Stimulated activated naive CD8-positive, alpha-beta T cell treated with anti-CD3 and anti-CD28 coated beads, Interleukin-15, amount 100 ng/mL, for 72 hours (primary cell): ENCODE measurements at places on chromosomes 11 and 22.

DNA sequence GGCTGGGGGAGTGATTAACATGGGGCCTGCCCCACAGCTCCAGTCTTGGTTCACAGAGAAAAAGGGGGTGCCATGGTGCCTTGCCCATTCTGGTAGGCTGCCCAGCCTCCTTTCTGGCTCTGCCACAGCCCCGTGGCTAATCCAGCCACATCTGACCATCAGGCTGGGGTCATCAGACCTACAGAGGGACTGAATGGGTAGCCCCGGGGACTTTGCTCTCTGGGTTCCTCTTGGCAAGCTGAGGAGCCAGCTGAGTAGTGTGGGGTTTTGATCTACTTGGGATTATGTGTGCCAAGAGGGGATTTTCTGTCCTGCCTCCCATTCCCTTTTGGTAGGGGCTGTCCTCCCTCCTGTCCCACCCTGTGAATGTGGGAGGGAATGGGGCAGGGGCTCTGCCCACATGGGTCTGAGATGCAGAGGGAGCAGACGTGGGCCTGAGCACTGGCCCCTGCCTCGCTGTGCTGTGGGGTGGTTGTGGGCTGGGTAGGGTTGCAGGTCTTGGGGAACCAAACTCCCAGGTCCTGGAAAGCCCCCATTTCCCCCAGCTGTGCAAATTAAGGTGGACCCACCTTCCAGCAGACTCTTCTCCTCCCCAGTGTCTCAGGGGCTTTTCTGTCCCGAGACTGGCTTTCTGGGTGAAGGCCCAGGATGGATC, 32.0 kb downstream of the CD82 start:
- DNase-seq = no peak

- DNase-seq = no peak
These were observed 26.1 kb upstream of the TTLL12 start for GRCh38 chr22:43213051-43213450.

DNA sequence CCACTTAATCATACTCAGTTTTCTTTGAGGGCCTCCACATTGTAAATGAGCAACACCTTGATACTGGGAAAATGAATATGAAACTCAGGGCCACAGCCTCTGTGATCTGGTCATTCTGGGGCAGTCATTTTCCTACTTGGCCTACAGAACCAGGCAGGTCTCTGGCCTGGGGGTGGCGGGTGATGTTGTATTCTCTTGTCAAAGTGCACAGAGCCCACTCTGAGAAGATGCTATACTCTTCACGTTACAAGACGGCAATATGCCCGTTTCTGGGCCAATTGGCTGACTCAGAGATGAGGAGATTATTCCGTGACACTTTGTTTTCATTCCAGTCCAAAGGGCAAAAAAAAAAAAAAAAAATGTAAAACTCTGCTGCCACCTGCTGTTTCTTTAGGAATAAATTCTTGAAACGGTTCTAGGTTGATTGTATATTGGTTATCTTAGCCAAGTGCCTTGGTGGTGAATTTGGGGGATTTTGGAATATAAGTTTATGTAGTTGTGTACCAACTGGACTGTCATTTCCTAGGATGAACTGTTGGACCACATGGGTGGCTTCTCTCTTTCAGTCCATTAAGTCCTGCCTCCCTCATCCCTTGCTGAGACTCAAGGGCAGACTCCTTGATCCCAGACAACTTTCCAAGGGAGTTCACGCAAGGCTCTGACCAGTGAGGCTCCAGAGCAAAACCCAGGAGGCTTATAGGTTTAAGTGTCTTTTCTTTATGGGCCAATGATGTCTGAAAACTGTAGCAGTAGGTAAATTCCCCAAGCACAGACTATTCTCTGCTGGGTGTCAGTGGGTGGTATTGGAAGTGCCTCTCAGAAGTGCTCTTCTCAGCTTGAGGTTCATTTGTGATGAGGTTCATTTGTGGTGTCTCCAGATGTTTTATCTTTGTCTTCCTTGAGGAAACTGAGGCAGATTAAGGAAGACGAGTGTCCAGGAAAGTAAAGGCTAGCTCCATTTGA, 18.2 kb downstream of the ADM start:
- peak; percentile 51 for DNase-seq

DNA sequence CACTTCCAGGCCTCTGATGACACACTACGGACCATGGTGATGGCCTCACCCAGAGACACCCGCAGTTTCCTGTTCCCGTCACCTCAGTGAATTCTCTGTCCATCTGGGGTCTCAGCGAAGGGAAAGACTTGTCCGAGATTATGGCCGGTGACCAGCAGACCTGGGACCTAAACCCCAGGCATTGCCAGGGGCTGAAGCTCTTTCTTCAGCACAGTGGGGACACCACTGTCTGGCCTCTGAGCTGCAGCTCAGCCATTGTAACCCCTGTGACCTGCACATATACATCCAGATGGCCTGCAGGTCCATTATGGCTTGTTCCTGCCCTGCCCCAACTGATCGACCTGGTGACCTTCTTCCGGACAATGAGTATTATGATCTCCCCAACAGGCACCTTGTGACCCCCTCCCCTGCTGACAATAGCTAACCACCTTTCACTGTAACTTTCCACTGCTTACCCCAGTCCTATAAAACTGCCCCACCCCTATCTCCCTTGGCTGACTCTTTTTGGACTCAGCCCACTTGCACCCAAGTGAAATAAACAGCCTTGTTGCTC, 22.3 kb downstream of the CBX7 start:
- no peak for DNase-seq

DNA sequence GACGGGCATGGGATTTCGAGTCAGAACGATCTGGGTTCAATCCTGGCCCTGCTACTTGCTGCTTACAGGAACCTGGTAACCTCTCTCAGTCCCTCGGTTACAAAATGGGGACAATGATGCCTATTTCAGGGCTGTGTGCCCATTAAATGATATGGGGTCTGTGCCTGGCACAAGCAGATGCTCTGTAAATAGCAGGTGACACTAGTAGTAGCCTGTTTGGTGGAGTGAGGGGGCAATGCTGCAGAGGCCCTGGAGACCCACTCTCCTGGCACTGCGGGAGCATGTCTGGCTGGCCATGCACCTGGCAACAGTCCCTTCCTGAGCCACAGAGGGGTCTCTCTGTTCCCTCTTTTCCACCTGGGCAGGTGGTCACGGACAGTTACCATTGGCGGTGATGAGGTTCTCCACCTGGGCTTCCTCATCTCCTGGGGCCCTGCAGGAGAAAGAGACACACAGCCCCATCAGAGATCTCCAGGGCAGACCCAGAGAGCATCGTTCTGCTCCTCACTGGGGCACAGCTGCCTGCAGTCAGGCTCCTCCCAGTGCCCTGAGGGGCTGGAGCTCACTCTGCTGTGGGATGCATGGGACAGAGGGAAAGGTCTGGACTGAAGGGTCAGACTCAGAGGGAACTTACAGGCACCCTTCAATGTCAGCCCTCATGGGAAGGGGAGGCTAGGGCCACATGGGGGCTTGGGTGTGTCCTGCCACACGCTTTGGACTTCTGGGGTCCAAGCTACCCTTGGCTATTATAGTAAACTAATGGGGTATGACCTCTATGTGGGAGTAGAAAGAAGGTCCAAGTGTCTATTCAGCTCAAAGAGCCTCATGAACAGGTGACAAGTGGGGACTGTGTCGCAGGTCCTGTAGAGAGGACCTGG, 15.6 kb upstream of the FXYD2 start:
- no peak for DNase-seq

GRCh38 chr22:48950151-48950915, 877.3 kb downstream of the BRD1 start:
- DNase-seq = no peak

GRCh38 chr22:21020802-21021429, 6.0 kb downstream of the P2RX6 start:
- DNase-seq = no peak

- DNase-seq = no peak
These were observed 31.9 kb downstream of the IL18BP start for GRCh38 chr11:72030472-72031045.

DNA sequence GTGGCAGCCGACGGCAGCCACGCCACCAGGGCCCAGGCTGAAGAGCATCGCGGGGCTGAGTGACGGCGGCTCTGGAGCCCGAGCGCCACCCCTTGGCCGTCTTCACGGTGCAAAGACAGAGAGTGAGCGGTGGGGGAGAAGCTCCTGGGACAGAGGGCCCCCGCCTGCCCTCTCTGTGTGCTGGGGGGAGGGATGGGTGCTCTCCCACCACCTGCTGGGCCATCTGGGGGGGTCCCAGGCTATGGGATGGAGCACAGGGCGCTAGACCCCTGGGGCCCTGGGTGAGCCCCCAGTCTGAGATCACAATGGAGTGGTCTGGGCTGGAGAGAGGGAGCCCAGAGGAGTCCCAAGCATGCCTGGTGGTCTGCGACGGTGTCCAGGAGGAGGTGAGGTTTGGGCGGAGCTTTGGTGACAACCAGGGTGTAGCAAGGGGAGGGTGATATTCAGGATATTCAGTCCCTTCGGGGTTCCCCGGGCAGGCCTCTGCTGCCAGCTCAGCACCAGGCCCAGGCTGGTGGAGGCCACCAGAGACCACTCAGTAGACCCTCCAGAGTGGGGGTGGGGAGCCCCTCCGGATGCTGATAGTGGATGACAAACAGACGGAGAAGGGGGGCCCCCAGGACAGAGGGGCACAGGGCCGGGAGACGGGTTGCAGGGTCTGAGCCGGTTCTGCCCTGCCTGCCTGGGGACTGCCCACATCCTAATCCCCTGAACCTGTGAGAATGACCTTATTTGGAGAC, 78.1 kb upstream of the PRR5 start:
- no peak for DNase-seq

GRCh38 chr11:44969651-44970252, 19.1 kb upstream of the TP53I11 start:
- no peak for DNase-seq

- DNase-seq = no peak
These were observed 208.1 kb downstream of the CTTN start for GRCh38 chr11:70606248-70606950.

DNA sequence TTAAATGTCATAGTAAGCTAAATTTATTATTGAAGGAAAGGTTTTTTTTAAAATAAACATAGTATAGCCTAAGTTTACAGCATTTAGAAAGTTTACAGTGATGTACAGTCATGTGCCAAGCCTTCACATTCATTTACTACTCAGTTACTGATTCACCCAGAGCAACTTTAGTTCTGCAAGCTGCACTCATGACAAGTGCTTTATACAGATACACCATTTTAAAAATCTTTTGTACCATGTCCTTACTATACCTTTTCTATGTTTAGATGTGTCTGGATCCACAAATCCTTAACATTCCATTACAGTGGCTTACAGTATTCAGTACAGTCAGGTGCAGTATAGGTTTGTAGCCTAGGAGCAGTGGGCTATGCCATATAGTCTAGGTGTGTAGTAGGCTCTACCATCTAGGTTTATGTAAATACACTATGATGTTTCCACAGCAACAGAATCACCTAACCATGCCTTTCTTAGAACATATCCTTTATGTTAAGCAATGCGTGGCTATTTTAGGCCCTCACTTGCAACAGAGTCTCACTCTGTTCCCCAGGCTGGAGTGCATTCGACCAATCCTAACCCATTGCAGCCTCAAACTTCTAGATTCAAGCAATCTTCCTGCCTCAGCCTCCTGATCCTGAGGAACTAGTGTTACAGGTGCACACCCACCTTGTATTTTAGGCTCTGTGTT, 79.5 kb upstream of the SLC25A18 start:
- DNase-seq = no peak

- DNase-seq = no peak
These were observed 318.1 kb upstream of the PITPNB start for GRCh38 chr22:28237112-28237511.
